ENCODE measurements at places on chromosomes 7 and 10.

DNA sequence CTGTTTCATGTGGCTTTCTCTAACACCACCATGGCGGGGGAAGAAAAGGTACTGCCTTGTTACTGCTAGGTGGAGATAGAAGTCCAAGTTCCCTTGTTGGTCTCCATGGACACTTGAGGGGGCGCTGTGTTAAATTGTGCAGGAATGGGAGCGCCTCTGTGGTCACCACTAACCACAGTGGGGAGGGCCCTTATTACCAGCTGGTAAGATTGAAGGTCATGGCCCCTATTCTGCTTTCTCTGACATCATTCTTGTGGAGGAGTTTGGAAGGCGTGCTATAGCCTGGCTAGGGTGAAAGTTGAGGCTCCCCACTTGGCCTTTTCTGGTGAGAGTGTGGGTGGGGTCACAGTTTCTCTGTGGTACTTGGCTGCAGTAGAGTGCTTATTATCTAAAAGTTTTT, 14.9 kb upstream of the MXI1 start:
- DNase-seq: no peak

DNA sequence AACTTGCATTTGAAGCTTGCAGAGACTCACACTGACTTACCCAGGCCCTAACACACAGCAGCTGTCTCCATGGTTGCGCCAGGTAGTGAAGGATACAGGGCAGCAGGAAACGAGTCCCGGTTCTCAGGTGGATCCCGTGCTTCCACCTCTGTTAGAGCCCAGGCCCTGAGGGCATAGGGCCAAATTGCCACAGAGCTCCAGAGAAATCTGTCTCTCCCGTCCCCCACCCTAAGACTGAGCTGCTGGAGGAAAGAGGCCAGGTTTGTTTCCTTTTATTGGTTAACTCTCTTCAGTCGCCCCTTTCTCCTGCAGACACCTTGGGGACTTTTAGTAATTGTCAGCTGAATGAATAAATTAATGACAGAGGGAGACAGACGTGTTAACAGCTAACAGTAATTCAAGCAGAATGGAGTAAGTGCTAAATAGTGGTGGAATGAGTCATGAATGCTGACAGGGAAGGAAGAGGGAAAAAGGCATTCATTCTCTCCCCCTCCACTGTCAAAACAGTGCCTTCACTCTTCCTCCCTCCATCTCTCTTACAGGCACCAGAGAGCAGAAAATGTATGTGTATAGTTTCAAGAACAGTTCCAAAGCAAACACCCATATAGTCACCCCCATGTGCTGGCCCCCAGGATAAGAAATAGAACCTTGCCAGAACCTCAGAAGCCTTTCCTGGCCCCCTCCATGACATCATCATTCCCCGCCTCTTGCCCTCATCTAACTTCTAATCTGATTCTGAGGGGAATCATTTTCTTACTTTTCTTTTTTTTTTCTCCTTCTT, 16.8 kb upstream of the DLG5 start:
- DNase-seq: no peak

- DNase-seq: no peak
Measured at GRCh38 chr10:26216585-26217395, at the start of gene GAD2. Gene GAD2, plus strand, starts transcription at chr10:26216774. Its CDS starts 36 bp downstream, at chr10:26216810.

DNA sequence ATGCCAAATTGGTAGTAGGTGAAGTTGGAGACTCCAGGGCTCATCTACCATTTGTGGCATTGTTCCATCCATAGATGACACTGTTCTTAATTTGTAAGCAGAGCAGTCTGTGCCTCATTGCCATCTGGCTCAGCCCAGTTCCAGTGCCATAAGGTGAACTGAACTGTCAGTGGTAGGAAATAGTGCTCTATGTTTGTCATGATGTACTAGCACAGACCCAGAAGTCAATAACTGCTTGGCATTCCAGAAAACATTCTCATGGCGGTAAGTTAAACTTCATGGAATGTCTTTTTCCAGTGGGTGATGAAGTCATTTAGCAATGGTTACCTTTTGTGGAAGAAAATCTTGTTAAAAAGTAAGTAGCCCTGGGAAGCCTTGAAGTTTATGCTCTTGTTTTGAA, 302.7 kb downstream of the SUGCT start:
- no peak for DNase-seq

DNA sequence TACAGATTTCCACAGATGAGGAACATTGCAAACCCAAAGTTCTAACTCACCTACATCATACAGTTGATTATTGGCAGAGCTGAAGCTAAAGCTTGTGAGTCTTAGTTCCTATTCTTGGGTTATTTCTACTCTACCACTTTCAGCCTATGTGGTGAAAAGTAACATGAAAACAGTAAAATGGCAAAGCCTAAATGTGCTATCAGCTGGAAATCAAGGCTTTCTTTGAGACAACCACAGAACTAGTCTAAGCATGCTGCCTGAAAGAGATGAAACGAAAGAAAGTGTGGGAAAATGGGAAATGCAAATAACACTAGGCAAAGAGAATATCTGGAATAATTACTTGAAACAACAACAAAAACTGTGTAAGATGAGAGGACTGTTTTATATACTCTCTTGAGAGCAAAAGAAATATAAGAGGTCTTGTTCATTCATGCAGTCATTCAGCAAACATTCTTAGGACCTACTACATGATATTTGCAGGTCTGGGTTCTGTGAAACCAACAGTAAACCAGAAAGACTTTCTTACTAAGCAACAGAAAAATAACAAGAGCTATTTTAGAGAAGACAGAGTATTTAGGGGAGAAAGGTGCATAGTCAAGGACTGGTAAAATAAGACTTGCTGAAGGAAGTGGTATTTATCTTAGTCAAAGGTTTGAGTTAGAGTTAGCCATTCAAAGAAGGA, 437.1 kb downstream of the HTR7 start:
- no peak for DNase-seq

DNA sequence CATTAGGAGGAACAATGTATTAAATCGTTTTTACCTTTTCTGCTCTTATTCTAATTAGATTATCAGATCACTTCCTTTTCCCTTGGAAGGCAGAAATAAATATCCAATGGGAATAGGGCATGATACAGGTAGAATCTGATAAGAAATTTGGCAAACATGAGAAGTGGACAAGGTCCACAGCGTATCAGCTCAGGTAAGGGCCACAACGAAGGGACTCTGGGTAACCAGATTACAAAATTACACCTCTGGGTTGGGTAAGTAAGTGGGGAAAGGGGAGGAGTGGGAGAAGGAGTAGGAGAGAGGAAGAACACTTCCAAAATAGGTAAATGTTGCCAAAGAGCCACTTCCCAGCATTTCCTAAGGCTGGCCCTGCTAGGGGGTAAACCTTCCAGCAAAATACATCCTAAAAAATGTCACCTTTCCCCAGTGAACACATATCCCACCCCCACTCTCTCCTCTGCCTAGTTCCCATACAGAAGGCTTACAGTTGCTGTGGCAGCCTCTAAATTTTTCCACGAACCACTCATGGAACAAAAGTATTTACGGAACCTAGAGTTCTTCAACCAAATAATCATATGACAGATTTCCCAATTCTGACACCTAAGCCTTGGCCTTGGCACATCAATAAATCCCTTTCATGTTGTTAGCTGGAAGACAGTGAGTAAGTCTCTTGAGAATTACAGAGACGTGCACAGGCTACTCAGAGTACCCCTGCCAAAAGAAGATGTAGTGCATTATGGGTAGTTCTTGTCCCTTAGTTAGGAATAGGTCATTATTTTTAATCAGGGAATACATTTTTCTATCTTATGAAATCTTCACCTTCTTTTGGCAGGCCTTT, 51.5 kb upstream of the DLX6 start:
- DNase-seq: no peak

DNA sequence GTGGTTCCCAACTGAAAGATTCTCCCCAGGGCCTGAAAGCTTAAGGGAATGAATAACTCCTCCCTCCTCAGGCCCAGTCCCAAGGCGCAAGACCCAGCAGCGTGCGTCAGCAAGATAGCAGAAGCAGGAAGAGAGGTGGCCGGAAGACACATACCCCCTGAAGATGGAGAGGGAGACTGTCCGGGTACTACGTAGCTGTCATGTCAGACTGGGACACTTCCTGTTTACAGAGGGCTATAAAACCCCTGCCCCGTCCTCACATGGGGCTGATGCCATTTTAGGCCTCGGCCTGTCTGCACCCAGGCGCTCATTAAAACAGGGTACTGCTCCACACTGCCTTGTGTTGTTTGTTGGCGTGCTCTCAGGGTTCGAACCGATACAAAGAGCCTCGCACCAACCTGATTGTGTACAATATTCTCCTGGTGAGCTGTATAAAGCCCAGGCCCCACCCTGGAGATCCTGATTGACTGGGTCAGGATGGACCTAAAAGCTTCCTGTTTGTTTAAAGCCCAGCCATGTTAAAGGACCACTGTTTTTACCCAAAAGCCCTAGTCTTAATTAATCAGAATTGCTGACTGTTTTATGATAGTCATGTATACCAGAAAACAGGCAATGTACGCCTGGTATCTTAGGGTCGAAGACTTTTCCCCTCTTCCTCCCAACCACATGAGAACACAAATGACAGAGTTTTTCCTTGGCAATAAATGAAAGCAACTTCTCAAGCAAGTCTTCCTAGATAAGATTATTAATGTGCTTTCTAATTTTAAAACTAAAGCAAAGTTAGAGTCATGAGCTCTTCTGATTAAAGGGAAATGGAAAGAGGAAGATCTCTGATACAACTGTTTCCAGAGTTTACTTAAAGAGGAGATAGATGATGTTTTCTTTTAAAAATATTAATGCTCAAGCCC, 251.5 kb downstream of the DOCK4 start:
- DNase-seq: no peak

GRCh38 chr7:39069896-39070881, 92.5 kb downstream of the POU6F2 start:
- no peak for DNase-seq

- no peak for DNase-seq
Measured at GRCh38 chr7:134948736-134949135, 37.6 kb upstream of the AGBL3 start.

GRCh38 chr7:32177232-32177631, 107.0 kb upstream of the PDE1C start:
- DNase-seq: no peak
